ENCODE measurements at places on chromosomes 2 and 18.

- no peak for DNase-seq
Observed at GRCh38 chr2:127365211-127365643, 22.5 kb downstream of the MAP3K2 start.

GRCh38 chr2:65363879-65364666 is 68.3 kb downstream of the SPRED2 start:
- no peak for DNase-seq

GRCh38 chr2:230153390-230153976 is 66.3 kb downstream of the SP110 start:
- DNase-seq = no peak

- DNase-seq = no peak
Observed at GRCh38 chr2:108616751-108617161, 82.5 kb downstream of the LIMS1 start.

DNA sequence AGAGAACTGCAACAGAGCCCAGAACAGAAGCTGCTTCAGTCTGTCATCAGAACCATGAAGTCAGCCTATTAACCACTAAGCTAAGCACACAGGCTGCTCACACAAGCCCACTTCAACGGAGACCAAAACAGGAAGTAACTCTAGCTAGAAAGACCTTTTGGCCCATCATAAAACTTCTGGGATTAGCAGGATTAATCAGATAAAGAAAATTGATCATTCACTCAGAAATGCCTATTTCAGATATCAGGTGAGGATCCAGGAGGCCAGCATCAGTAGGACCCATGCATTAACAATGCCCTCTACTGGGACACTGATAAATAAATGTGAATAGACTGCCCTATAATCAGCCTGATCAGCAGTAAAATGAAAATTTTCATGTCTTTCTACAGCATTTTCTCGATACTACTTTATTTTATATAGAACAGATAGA is 101.4 kb downstream of the WDPCP start:
- no peak for DNase-seq

All from AG20443 (cell line).